Anterior cingulate cortex (tissue), 58 donors: ENCODE measurements at places on chromosomes 5 and 9.

GRCh38 chr5:176676361-176676824 is 29.1 kb downstream of the TSPAN17 start:
- no peak for DNase-seq

GRCh38 chr9:89328064-89328463 is 9.8 kb downstream of the SECISBP2 start:
- no peak for DNase-seq

DNA sequence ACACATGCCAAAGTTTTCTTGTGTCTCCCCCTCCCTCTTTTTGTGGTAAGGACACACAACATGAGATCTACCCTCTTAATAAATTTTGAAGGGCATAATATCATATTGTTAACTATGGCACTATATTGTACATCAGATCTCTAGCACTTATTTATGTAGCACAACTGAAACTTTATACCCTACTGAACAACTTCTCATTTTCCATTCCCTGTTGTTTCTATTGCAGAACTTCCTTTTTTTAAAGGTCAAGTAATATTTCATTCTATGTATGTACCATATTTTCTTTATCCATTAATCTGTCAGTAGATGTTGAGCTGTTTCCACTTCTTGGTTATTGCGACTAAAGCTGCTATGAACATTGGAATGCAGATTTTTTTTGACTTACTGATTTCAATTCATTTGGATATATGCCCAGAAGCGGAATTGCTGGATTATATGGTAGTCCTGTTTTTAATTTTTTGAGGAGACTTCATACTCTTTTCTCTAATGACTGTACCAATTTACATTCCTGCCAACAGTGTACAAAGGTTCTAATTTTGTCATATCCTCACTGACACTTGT is 305.3 kb downstream of the PRR16 start:
- no peak for DNase-seq

GRCh38 chr5:149549461-149550267 is 1.6 kb downstream of the CSNK1A1 start:
- no peak for DNase-seq

DNA sequence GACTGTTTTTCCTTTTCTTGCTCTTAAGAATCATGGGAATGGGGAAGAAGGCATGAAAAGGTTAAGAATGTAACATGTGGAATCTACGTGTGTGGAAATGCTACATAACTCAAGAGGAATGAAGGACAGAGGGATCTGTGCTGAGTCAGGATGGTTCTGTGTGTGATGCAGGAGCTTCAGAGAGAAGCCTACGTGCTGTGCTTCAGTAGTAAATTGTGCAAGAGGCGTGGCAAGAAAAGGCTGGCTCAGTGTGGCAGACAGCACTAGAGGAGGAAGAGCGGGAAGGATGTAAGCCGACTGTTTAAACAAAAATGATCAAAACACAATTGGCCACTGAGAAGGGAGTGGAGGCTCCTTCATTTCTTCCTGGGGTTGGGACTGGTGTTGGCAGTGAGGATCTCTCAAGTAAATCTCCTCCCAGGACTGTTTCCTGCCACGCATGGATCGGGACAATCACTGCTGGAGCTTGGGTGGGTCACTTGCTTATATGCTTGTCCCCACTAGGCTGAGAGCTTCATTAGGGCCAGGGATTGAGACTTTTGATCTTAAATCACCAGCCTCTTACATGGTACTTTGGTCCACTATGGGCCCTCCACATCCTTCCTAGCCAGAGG is 59.4 kb upstream of the BASP1 start:
- DNase-seq, result no peak

DNA sequence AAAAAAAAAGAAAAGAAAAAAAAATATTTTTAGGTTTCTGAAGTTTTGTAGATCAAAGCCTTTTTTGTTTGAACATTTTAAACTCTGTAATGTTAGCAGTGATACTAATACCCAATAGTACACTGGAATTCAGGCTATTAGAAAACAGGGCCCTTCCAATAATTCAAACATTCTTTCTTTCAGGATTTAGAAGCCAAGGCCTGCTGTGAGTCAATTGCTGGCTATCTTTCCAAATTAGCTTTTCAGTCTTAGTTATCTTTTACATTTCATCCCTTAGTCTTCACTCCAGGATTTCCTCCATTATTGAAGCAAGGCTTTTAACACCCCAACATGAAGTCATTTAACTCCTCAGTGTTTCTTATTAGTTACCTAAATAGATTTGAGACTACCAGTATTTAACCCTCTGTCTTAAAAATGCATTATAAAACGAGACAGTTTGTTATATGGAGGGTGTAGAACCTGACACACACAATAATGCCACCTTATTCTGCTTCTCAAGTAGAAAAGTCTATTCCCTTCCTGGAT is 951.9 kb upstream of the DMAC1 start:
- DNase-seq, result no peak

DNA sequence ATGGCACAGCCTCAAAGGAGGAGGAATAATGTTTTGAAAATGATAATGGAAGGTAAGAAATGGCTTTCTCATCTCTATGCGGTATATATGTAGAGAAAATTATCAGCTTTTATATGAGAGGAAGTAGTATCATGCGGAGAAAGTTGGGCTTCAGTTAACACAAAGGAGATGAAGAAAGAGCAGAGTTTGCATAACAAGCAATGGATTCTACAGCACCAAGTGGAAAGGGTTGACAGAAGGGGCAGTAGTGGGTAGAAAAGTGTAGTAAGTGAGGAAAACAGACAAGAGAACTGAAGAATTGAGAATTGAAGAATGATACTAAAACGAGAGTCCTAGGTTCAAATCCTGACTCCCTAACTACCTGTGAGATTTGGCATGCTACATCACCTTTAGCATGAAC is 51.0 kb downstream of the GNG10 start:
- no peak for DNase-seq

DNA sequence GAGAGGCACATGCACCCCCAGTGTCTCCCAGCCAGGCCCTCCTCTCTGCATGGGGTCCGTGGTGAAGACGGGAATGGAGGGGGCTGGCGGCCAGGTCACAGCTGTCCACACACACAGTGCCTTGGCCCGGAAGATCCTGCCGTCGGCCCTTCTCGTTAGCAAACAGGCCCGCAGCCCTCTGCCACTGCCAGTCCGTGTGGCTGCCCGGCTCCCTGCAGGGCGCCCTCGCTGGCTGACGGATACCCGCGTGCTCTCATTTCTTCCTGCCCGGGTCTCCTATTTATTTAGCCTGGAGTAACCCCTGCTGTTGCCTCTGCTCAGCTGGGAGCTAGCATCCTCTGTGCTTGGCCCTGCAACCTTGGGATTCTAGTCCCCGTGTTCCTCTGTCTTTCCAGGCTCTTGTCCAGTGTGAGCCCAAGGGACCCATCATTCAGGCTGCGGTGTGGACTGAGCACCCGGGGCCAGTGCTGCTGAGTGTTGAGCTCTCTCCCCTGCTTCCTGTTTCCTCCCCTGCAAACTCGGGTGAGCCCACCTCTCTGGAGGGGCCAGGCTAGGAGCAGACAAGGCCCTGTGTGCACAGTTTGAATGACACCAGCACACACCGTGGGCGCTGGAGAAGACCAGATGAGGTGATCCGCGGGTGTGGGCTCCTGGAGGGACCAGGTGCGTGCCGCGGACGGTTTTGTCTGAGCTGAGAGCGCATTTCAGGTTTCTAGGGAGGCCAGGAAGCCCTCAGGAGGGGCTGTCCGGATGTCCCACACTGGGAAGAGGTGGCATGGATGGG is 14.6 kb upstream of the RNU6ATAC start:
- no peak for DNase-seq

DNA sequence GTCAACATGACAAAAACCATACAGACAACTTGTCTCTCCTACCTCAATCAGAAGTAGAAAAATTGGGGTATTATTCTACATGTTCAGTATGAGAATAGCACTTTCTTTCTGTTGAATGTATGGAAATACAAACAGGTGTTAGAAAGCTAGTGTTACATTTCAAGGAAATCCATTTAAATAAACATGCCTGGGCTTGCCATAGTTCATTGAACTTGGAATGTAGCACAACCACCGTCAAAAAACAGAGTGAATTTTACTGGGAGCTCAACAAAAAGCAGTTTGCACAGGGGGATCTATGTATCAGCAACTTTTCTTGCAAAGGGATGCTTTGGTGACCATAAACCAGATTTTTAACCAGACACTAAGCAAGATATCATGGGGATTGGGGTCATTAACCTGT is 307.9 kb upstream of the SMARCA2 start:
- DNase-seq, result no peak

- peak; percentile 49 for DNase-seq
Measured at GRCh38 chr9:4678679-4679267, 596 bp upstream of the CDC37L1 start.

DNA sequence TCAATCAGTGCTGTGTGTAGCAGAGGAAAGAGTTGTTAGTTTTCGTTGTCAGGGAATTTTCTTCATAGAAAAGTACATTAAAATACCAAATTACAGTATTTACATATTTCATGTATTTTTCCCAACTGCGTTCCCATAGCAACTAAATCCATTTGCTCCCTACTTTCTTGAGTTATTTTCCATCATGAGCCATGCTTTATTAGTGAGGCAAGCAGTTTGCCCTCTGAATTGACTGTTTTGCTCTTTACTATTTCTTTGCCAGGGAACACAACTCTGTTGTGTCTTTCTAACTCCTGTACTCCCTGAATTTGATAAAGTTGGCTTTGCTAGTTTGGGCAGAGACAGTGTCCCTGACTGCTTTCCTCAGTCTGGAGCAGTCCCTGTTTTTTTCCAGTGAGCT is 276.2 kb upstream of the SLC30A5 start:
- DNase-seq, result no peak

DNA sequence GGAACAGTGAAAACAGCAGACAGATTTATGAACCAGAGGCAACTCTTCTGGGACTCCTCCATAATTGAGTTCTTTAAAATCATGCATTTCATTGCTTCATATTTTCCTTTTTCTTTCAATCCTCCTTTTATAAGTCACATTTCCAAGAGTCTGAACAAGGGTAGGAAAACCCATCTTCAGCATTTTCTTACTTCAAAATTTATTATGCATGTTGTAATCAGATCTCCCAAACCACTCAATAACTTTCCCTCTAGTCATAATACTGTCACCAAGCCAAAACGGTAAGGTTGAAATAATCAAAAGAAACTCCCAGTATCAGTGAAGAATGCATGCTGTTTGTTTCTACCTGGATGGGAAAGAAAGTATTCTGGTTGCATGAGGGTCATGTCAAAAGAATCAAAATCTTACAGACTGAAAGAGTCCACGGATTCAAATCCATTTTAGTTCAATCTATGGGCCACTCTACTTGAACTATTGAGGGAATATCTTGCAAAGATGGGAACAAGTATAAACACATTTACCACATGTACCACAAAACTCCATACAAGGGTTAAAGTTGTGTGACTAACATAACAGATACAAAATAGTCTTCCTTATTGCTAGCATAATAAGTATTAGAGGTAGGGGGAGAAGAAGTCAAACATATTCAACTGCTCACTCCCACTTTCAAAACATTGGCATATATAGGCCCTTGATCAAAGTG is 797.3 kb downstream of the MAT2B start:
- no peak for DNase-seq

- no peak for DNase-seq
Measured at GRCh38 chr5:159905496-159905895, 10.8 kb upstream of the ADRA1B start.

- no peak for DNase-seq
Measured at GRCh38 chr5:104187656-104188055, 625.1 kb upstream of the NUDT12 start.

GRCh38 chr5:31827867-31828266 is 188.9 kb downstream of the PDZD2 start:
- no peak for DNase-seq

- DNase-seq, result no peak
Measured at GRCh38 chr5:89703817-89704216, 705.7 kb downstream of the CETN3 start.

- DNase-seq, result no peak
Measured at GRCh38 chr5:40226906-40227305, 452.8 kb upstream of the PTGER4 start.

- no peak for DNase-seq
Measured at GRCh38 chr9:34519321-34520020, 3.3 kb downstream of the ENHO start.

- DNase-seq, result no peak
Measured at GRCh38 chr5:176816043-176816745, 5.8 kb downstream of the UNC5A start.

GRCh38 chr5:69331528-69332445 is 814 bp downstream of the CCDC125 start:
- DNase-seq, result no peak

DNA sequence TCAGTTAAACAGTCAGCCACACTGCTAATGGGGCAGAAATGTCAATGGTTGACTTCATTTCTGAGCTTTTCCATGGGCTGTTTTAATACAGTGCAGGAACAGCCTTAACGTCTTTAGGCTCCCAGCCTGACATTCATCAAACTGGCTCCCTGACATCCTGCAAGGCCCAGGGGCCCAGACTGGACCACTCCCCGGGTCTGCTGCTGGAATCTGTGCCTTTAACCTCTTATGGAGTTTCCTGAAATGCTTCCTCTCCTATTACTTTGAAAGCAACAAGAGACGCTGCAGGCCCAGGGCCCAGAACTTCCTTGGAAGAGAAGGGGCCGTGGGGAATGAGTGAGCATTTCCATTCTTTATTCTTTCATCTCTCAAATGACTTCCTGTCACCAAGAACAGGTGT is 216.8 kb upstream of the PANK3 start:
- no peak for DNase-seq

- DNase-seq, result no peak
Measured at GRCh38 chr9:87069690-87070089, 122.4 kb upstream of the GAS1 start.

DNA sequence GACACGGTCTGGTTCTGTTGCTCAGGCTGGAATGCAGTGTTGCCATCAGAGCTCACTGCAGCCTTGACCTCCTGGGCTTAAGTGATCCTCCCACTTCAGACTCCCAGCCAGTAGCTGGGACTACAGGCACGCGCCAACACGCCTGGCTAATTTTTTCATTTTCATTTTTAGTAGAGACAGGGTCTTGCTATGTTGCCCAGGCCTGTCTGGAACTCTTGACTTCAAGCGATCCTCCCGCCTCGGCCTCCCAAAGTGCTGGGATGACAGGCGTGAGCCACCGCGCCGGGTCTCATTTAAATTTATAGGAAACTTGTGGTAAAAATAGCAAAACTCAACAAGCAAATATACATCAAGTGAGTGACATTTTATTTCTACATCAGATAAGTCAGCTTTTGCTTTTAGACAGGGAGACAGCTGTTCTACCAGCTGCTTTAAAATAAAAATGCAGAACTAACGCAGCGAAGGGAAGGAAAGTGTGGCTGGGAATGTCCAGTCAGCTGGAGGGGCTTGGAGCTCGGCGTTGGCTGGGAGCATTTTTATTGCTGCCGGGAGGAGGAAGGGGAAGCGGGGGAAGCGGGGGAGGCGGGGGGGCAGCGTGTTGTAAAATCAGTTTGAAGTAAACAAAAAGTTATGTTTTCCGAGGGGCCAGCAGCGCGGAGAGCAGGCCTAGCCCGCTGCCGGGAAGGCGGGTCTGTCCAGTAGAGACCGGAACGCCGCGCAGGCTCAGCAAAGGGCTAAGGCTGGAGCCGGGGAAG is 707 bp upstream of the ZFYVE16 start:
- no peak for DNase-seq

DNA sequence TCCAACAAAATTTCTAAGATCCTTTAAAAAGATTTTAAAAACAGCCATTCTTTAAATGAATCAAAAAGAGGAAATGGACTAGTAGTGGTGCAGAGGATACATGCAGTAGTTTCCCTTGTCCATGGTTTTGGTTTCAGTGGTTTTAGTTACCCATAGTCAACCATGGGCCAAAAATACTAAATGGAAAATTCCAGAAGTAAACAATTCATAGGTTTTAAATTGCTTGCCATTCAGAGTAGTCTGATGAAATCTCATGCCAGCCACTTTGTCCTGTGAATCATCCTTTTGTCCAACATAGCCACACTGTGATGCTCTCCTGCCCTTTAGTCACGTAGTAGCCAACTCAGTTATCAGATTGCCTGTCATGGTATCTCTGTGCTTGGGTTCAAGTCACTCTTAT is 286.1 kb downstream of the ANXA1 start:
- no peak for DNase-seq
